GM04503 (cell line): ENCODE measurements at places on chromosomes 2 and 18.

- DNase-seq = no peak
These were observed 83.1 kb downstream of the NDUFA10 start for GRCh38 chr2:239942090-239942489.

DNA sequence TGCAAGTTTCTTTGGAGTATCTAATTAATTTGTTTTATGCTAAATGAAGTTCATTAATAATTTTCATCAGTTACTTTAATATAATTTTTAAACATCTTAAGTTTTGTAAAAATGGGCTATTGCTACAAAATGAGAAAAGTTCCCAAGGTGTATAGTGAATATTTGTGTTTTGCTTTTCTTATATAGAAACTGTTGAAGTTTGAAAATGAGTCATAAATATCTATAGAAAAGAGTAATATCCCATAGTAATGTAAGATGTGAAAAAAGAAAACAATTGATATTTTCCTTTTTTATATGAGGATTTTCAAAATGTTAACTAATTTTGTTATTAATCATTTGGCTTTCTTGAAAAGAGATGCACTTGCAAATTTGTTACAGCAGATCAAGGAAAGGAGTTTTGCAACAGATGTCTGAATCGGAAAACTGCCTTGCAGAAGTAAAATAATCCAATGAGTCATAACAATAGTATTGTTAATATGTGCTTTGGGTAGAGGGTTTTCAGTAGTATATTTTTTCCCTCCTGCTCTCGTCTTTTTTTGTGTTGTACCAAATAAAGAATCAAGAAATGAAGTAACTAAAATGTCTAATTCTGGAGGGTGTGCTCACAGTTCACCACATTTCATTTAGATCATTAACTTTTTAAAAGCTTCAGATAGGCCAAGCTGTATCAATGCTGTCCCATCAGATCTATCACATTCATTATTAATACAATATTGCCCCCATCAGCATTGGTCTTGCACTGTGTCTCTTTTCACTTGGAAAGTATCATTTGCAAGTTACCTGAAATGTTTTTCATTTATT lies 15.5 kb downstream of the DUSP19 start:
- DNase-seq = no peak

- no peak for DNase-seq
These were observed 21.5 kb downstream of the KLF7 start for GRCh38 chr2:207144173-207144785.

DNA sequence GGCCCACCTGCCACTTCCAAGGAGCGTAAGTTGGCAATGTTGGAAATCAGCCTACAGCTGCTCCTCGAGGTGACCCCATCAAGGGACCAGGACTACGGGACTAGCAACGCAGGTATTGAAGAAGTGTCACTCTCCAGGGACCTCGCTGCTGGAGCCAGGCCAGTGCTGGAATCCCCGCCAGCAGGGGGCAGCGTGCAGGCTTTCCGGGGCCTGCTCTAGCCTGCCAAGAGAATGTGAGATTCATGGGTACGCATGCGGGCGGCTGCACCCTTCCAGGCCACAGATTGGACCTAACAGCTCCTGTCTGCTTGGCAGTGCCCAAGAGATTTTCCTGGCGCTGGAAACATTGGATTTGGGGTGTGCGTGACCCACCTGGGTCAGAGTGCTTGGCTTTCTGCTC lies 182.8 kb upstream of the RAB12 start:
- no peak for DNase-seq

GRCh38 chr18:42113529-42114191 lies 158.6 kb downstream of the PIK3C3 start:
- DNase-seq = peak; percentile 30

- no peak for DNase-seq
These were observed 162.7 kb upstream of the COL3A1 start for GRCh38 chr2:188811522-188811921.

GRCh38 chr2:16162491-16163040 lies 222.2 kb downstream of the MYCN start:
- no peak for DNase-seq

DNA sequence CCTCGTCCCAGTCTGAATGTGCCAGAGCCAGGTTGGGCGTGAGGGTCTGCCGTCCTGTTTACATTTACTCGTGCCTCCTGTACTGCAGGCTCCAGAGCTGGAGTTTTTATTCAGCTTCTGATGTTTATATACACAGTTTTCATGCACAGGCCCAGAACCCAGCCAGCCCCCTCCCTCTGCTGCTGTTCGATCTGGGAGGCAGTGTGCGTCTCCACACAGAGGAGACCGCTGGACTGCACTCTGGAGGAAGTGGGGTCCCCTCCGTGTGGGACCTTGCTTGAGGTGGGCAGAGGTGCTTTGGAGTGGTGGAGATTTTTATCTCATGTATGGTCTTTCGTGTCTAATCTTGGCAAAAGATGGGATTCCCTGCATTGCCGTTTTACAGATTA lies 90.6 kb downstream of the GLI2 start:
- no peak for DNase-seq

DNA sequence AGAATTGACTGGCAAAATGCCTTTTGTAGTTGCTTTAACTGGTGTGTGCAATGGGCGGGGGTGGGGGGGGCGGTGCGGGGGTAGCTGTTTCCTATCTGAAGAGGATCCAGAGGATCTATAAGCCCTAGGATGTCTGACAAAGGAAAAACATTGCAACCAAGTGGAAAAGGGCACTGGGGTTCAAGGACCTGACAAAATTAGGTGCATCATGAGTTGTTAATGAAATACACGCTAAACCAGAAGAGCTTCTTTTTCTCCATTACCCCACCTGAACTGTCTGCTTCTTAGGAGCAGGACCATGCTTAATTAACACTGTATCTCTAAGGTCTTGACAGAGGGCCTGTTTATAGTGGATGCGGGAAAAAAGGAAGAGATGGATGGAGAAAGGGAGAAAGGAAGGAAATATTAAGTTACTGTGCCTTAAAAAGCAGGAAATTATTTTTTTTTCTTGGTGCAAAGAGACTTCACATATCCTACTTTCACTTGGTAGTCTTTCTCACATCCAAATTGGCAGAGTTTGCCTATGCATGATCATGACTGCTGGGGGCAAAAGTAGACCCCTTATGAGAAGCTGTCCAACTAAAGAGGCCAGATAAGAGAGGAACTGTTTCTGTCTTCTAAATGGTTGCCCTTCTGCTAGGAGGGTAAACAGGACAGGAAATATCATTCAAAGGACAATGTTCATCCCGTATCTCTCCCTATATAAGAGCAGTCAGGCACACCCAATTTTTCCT lies 4.6 kb downstream of the RND3 start:
- DNase-seq = no peak

DNA sequence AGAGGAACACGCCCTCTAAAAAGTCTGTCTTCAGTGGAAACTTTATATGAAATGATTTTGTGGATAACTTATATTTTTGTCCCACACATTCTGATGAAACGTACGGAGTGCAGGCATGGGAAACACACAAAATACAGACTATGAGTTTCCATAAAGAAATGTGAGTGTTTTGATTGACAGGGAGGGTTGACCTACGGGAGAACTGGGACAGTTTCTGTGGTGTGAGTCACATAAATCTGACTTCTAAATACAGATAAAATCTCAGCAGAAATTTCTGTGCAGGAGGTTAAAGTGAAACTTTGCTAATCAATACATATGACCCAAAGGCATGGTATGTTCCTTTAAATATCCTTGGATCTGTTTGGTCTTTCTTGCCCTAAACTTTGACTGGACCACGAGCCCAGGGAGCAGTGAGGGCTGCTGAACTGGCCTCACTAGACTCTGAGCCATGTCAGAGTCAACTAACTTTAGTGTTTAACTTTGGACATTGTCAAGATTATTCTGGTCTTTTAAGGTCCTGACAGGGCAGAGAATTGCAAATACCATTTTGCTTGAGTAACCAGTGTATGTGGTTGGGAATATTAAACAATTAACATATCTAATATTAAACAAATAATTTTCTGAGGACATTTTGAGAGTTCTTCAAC lies 206.9 kb upstream of the LYPD1 start:
- DNase-seq = no peak

- DNase-seq = no peak
These were observed 46.6 kb upstream of the FRZB start for GRCh38 chr2:182913064-182913463.

GRCh38 chr2:56474412-56475158 lies 290.8 kb downstream of the CCDC85A start:
- peak; percentile 47 for DNase-seq
